NCI-H2227 treated with DMSO at 0.1 percent for 48 hours (cell line): ENCODE measurements at places on chromosomes 6 and 20.

DNA sequence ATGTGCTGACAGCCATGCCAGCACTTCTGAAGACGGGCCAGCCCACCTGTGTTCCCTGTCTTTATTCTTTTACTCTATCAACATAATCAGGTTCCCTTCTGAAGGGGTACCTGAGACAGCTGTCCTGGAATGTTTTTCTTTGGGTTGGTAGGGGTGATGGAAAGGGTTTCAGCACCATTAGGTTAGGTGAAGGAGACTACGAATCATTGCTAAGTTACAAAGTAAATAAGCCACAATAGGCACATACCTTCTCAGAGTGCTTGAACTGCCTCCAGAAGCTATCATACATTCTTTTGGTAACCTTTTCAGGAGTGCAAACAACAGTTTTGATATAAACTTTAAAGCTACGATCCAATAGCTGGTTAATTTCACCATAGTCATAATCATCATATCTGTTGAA, 106.3 kb downstream of the SESN1 start:
- no peak for DNase-seq

DNA sequence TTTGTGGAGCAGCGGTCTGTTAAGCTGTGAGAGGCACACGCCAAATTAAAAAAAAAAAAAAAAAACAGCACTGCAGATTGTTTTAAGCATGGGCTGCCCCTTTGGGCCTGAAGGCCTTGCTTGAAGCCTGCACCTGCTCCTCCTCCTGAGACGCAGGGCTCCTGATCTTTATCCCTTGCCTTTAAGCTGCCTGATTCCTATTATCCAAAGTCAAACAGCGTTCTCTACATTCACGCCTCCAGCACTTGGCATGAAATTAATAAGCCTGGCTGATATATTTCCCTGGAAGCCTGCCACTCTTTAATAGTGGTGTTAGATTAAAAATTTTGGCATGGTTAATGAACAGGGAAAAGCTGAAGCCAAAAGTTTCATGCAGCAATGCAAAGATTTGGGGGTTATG, 163.9 kb downstream of the FAXC start:
- no peak for DNase-seq

DNA sequence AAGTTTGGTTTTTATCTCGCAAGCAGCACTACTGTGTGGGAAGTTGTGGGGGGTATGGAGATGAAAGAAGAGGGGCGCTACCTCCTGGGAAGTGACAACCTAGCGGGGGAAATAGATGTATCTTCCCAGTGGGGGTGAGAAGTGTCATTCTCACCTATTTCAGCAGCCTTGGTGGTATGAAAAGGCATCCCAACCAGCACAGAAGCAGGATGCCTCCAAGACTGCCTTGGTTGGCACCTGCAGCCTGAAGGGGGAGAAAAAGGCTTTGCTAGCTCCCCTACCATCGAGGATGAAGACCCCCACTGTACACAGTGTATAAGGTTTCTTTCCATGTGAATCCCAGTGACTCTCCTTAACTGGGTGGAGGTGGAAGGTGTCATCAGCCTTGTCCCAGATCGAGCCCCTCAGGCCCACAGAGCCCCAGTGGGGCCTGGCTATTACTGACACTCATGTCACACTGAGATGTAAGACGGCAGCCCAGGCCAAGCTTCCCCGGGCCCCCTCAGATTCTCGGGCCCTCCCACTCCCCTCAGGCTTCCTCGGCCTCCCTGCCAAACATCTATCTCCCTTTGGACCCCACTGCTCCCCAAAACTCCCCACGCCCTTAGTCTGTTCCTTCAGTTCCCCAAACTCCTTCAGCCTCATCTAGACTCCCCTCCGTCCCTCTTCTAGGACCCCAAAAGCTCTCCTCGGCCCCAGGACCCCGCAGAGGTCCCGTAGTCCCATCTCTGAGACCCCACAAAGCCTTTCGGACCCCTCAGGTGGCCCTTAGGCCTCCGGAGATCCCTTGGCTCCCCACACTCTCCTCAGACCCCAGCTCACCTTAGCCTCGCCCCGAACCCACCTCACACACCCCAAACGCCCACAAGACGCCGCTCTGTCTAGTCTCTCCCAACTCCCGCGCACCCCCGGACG, 688 bp downstream of the COMMD7 start:
- no peak for DNase-seq

GRCh38 chr6:34143196-34143883, 2.5 kb downstream of the GRM4 start:
- no peak for DNase-seq

- DNase-seq: no peak
Measured at GRCh38 chr6:29749308-29749662, 26.1 kb downstream of the HLA-F start.

DNA sequence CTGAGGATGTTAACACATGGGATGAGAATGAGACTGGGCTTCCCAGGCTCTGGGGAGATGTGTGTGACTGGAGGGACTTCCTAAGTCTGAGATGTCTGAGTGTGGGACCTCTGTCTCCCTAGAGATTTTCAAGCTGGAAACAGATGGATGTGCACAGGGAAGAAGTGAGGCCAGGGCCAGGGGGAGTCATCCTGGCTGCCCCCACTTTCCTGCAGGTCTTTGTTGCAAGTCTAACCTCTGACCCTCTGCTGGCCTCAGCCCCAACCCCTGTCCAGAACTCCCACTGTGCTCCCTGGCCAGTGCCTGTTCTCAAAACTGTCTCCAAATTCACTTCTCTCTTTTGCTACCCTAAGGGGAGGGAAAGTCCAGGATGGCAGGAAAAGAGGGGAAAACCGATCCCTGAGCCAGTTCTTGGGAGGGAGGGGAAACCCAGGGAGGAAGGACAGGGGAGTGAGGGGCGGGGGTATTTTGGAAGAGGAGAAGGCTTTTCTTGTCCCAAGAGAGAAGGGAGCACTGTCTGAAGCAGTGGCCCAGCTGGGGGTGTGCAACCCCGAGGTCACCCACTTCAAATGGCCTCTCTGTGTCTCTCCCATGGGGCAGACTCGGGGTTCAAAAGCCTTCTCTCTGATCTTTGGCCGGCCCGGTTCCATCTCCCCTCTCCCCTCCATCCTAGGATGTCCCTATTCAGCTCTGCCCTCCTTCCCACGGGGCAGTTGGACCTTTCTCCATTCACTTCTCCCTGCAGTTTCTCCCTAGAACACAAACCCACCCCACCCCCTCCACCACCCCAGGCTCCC, 3.1 kb downstream of the PPP1R18 start:
- no peak for DNase-seq

- DNase-seq: no peak
Measured at GRCh38 chr6:25882051-25882496, 8.0 kb upstream of the SLC17A3 start.

DNA sequence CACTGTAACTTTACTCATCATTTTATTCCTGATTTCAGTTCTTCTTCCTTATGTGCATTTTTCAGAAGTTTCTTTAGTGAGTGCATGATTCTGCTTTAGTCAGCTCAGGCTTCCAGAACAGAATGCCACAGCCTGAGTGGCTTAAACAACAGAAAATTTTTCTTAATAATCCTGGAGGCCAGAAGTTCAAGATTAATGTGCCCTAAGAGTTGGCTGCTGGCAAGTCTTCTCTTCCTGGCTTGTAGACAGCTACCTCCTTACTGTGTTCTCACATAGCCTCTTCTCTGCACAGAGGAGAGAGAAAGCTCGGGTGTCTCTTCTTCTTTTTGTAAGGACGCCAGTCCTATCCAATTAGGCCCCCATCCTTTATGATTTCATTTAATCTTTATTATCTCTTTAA, 443.1 kb upstream of the RGS17 start:
- no peak for DNase-seq

DNA sequence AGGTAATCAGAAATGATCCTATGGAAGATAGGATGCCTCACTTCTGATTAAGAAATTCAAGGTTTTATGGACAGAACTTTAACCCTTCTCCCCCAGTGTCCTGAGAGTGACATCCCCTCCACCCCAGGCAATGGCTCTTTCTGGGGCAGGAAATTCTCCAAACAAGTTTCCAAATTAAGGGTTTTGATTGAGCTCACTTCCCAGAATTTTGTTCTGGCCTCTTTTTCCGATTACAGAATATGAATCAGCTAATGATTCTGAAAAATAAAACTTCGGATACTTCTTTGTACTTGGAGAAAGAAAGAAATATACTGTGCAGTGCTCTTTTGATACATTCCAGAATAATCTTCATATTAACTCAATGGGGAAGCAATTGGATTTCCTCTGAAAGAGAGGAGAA, 32.8 kb upstream of the TASP1 start:
- DNase-seq: no peak

DNA sequence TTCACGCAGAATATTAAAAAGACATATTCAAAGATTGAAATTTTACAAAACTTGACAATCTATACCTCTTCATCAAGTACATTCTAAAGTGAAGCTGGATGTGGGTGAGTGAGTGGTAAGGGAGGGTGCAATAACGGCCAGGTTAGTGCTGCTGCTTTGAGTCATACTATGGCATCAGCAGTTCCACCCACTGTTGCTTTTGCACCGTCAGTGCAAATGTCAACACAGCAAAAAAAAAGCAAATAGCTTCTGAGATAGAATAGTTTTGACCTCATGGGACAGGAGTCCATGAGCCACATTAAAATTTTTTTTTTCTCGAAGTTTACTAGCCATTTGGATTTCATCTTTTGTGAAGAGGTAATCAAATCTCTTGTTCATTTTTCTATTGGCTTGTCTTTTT, 31.8 kb downstream of the PSMF1 start:
- no peak for DNase-seq

DNA sequence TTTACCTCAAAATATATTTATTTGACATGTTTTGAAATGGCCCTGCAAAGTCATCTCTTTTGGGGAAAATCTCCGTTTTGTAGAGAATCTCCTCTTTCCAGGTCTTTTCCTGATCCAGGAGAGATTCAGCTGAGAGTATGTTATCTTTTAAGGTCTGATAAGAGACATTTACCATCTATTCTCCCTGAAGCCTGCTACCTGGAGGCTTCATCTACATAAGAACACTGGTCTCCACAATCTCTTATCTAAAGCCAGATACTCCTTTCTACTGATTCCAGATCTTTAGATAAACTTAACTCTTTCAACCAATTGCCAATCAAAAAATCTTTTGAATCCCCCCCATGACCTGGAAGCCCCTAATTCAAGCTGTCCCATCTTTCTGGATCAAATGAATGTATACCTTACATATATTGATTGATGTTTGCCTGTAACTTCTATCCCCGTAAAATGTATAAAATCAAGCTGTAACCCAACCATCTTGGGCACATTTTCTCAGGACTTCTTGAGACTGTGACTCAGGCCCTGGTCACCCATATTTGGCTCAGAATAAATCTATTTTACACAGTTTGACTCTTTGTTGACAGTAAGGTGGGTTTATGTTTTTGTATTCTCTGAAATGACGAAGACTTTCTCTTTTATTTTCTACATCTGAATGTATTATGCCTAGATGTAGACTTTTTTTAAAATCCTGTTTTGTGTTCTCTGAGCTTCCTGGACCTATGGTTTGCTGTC, 95.5 kb downstream of the ECT2L start:
- DNase-seq: no peak

DNA sequence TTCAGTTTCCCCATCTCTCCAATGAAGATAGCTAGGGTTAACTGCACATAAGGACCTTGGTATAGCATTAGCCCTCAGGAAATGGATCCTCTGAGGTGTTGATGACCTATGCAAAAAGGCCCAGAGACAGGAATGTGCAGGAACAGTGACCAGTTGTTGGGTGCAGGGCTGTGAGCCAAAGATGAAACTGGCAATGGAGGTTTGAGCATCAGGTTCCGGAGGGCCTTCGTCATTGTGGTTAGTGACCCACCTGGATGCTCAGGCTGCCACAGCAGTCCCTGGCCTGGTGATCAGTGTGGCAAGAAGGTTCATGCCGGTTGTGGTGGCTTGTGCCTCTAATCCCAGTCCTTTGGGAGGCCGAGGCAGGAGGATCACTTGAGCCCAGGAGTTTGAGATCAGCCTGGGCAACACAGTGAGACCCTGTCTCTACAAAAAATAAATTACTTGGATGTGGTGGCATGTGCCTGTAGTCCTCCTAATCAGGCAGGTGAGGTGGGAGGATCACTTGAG, 43.7 kb downstream of the TM9SF4 start:
- no peak for DNase-seq

DNA sequence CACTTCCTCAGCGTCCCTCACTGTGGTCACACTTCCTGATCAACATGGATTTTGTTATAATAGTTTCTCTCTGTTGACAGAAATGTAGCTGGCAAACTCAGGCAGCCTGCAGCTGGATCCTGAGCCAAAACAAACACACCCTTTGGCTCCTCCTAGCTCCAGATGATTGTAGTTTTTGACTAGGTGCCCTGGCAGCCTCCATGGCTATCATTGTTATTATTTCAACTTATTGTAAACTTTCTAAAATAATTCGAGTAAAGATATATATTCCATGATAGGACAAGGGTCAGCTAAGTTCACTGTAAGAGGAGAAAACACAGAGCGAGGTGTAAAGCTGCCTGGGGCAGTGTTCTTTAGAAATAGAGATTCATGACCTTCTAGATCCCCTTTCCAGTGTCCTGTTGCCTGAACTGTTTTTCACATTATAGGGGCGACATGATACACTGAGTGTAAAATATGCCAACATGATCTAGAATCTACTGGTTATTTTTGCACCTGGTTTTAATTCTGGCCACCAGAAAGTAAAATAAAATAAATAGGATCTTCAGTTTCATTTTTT, 98.2 kb upstream of the HDGFL1 start:
- no peak for DNase-seq
